ENCODE measurements at places on chromosomes 11 and 22.
A peak's percentile ranks its signal among the peaks of the same experiment; 100 is the strongest.

GRCh38 chr11:16738193-16738946 lies at the start of gene C11orf58:
Gene C11orf58, plus strand, starts transcription at chr11:16738647. Its CDS starts 132 bp downstream, at chr11:16738779.
- peak; percentile 81 for DNase-seq

DNA sequence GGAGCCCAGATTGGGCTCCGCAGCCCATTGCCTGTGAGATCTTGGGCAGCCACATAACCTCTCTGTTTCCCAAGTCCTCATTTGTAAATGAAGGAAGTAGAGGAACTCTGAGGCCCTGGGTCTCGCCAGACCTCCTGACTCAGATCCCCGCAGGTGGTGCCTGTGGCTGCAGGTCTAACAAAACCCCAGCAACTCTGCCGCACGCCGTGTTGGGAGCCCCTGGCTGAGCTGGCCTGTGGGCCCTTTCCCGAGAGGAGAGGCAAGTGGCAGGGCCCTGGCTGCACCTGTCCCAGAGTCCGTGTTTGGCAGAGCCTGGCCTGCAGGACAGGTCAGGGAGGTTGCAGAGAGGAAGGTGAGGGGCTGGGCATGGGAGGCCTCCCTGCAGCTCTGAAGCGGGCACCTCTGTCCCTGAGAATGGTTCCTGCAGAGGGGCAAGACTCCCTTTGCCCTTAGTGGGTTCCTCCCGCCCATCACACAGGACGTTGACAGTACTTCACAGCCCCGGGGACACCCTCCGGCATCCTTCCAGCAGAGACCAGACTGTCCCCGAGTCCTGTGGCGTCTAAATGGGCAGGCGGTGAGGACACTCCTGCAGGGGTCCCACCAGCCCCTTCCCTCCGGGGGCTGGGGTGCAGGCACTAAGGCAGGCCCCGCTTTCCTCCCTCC lies 67.7 kb downstream of the ARHGAP8 start:
- no peak for DNase-seq

GRCh38 chr11:75298191-75298975 lies 53.1 kb downstream of the ARRB1 start:
- DNase-seq = no peak

DNA sequence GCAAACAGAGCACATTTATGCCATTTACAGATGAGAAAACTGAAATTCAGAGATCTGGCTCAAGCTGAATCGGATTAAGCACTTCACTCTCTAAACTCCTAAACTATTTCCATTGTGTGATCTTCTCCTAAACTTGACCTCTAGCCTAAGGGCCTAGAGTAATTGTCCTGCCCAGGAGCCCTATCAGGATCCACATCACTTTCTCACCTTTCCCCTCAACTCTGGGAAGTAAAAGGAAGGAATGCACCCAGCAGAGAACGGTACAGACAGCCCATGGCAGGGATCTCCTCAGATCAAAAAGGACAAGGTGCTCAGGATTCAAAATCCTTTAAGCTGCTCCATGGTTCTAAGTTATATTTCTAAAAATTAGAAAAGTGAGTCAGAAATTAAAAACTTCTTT lies 102.7 kb downstream of the ABTB2 start:
- no peak for DNase-seq

DNA sequence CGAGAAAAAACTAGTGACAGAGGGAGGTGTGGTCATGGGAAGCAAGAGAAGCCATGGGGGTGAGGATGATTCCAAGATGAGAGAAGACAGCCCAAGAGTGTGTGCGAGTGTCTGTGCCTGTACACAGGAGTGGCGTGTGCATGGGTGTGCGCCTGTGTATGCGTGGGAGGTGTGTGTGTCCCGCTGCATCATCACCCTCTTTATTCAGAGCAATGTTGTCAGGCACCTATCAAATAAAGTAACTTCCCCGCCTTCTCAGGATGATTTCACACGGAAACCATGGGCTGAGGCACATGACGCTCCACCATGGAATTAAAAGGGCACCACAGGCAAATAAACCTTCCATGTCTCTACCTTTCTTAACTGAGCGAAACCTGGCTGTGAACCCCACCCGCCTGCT lies 24.6 kb downstream of the MS4A10 start:
- DNase-seq = no peak

GRCh38 chr11:132365650-132366049 lies 995.2 kb downstream of the NTM start:
- no peak for DNase-seq

Measured in stimulated activated effector memory CD8-positive, alpha-beta T cell treated with anti-CD3 and anti-CD28 coated beads, Interleukin-12 subunit alpha, Interleukin-12 subunit beta, amount 100 ng/mL, for 72 hours (primary cell).